Activated CD4-positive, alpha-beta T cell treated with anti-CD3 and anti-CD28 coated beads, Interleukin-2, amount 50 U/mL, for 48 hours (primary cell): ENCODE measurements at places on chromosomes 3 and 15.

DNA sequence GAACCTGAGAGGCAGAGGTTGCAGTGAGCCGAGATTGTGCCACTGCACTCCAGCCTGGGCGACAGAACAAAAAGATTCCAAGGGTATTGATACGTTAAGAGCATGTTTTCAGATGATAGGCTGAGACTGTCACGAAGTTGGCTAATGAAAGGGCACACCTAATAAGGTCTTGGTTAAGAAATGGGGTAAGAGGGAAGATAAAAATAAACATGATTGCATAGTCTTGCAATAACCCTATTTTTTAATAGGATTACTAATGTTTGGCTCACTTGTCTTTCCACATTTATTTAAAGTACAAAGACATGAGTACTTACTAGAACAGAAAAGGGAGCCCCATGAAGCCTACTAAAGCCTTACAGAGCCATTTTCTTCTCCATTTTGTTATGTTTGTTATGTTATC, 109.0 kb downstream of the FRMD4B start:
- no peak for DNase-seq

DNA sequence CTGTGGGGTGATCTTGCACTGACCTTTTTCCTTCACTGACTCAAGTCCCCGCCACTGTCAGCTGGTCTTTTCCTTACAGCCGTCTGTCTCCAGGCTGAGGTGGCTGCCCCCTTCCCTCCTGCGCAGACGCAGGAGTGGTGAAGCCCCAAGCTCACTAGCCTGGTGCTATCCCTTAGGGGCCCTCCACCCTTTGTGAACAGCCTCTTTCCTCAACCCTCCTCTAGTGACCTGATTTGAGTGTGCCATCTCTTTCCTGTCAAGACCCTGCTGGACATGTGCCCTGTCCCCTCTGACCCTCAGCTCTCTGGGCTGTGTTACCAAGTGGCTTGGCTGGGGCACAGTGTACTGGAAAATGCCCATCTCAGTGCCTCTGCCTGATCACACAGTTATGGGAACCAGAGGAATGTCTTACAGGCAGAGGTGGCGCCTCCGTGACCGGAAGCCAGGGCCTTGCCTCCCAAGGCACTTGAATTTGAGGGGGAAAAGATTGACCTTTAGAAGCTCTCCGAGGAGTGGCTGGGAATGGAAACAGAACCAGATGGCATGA, 8.7 kb downstream of the KBTBD13 start:
- no peak for DNase-seq

GRCh38 chr15:25847051-25847450, 16.1 kb downstream of the ATP10A start:
- no peak for DNase-seq

DNA sequence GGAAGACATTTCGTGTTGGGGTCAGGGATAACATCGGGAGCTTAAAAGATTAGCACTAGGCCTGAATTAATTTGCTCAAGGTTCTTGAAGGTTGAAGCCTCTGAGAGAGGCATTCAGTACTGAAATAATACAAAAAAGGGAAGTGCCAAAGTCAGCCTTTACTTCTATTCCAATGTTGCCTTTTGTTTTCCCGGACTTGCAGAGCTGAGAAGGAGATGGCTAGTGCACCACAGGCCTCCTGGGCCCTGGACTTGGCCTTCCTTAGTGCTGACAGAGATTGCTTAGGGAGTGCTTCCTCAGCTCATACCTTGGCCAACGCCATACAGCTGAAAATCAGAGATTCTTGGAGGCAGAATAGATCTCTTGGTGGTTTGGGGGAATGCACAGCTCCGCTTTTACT, 333.6 kb upstream of the TBL1XR1 start:
- DNase-seq: no peak

DNA sequence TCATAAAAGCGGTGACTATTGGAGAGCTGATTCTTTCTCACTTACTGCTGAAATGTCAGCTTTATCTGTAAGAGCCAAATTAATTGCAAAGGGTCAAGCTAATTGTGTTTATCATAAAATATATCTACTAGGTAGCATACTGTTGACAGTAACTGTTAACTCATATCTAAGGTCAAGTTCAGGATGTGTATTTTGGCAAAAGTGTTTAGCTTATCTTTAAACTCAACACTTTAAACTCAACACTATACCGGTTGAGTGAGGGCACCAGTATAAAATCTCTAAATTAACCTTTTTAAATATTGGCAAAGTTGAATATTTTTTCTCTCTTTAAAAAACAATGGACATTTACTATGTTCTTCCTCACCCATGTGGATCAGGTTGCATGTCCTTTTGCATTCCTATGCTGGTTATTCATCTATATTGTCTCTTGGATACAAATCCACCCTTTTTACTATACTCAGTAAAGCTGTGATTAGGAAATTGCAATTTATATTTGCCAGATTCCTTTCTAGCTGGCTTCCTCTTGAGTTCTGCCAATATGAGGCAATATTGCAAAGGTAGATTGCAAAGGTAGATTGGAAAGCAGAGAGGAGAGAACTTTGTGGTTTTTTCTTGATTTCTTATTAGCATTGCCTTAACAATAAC, 344.6 kb upstream of the DCBLD2 start:
- DNase-seq: no peak

DNA sequence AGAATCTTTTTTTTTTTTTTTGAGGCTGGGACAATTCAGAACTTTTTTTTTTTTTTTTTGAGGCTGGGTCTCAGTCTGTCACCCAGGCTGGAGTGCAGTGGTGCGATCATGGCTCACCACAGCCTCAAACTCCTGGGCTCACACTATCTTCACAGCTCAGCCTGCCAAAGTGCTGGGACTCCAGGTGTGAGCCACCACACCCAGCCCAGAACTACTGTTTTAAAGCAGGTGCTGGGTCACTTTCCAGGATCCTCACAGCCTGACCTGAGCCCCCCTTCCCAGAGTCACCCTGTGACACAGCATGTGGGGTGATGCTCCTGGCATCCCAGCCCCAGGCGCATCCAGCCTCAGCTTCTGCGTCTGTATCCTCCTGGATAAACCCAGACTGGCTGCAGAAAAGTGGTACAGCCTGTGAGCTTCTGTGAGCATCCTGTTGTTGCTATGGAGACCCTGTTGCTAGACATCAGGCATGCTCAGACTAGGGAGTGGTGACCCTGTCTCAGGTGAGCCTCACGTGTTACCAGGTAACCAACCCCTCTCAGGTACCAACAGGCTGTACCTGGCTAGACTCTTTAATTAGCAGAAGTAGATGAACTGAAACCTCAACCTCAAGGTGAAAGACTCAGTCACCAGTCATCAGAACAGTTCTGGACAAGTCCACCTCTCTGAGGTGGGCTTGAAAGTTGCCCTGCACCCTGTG, 15.0 kb downstream of the KLF13 start:
- no peak for DNase-seq

- DNase-seq: no peak
Observed at GRCh38 chr15:51038162-51038973, 56.3 kb downstream of the TNFAIP8L3 start.

DNA sequence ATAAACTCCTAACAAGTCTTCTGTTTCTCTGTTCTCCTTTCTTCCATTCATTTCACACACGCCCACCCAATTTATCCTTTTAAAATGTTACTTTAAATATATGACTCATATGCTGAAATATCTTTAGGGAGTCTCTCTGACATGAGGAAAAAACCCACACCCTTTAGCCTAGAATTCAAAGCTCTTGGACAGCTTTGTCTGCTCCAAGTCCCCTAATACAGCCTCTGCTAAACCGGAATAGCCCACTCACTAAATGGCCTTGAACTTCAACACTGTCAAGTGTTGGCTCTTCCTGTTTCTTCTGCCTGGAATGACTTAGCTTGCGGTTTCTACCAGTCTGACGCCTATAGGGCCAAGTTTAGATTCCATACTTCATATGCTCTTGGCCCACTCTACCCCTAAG, 3.3 kb upstream of the CD96 start:
- no peak for DNase-seq

DNA sequence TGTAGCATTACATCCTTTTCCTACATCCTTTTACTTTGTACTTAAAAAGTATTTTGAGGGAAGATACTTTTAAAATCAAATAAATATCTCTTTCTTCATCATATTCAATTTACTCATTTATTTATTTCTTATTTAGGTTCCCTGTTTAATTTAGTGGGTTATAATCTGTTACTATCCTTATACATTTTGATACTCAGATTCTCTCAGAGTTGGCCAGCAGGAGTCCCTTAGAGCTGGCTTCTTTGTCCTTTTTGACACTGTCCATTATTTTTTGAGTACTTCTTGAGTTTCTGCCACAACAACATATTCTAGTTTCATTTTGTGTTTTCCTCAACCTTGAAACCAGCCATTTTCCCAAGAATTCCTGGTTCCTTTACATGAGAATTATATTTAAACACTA, 111.6 kb upstream of the DCBLD2 start:
- no peak for DNase-seq

GRCh38 chr15:57455929-57456328, 79.6 kb downstream of the CGNL1 start:
- DNase-seq: no peak

GRCh38 chr3:49806850-49807249, 3.8 kb downstream of the INKA1 start:
- DNase-seq: no peak

- DNase-seq: no peak
Observed at GRCh38 chr3:148615382-148615781, 82.3 kb upstream of the AGTR1 start.

- no peak for DNase-seq
Observed at GRCh38 chr3:184259396-184259877, 1.9 kb downstream of the CAMK2N2 start.

- DNase-seq: no peak
Observed at GRCh38 chr3:88142094-88142624, 7.6 kb upstream of the C3orf38 start.

DNA sequence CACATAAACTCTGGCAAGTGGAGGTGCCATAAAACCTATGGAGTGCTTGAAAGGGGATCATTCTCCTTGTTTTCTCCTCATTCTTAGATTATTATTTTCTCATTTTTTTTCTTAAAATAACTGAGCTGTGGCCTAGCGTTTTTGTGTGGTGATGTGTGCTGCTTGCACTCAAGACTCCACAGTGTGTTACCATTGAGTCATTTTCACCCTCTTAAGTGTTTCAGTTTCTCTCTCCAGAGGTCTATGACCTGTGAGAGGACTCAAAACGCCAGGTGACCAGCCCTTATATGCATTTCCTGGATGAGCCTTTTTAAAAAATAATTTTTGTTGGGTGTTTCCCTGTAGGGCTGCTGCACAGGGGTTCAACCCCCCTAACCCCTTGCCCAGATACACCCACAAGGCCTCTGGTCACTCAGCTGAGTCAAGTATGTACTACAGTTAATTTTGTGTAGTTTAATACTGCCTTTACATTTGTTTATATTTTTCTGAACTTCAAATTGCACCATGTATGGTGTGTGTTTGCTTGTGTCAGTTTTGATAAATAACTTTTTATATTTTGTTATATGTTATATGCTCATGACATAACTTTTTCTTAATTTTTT, 15.4 kb upstream of the BTLA start:
- DNase-seq: no peak

GRCh38 chr3:13567684-13568514, 19.0 kb downstream of the FBLN2 start:
- no peak for DNase-seq

DNA sequence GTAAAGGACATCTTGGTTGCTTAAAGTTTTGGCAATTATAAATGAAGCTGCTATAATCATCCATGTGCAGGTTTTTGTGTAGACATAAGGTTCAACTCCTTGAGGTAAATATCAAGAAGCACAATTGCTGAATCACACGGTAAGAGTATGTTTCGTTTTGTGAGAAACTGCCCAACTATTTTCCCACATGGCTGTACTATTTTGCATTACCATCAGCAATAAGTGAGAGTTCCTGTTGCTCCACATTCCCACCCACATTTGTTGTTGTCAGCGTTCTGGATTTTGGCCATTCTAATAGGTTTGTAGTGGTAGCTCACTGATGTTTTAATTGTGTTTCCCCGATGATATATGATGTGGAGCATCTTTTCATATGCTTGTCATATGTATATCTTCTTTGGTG, 118.5 kb upstream of the KCNMB2 start:
- no peak for DNase-seq

- DNase-seq: no peak
Observed at GRCh38 chr3:27880969-27881892, 159.1 kb upstream of the EOMES start.

DNA sequence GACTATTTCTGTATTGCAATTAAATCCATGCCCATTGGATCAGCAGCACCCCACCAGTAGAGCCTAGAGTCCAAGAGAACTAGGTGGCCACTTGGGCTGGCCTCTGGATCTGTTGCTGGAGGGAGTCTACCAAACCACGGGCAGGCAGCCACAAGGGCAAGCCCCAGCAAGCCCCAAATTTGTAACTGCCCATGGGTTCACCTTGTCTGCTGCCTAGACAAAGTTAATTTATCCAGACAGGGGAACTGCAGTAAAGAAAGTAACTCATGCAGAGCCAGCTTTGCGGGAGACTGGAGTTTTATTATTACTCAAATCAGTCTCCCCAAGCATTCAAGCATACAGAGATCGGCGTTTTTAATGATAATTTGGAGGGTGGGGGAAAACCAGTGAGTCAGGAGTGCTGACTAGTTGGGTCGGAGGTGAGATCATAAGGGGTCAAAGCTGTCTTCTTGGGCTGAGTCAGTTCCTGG, 74.0 kb upstream of the TERB2 start:
- DNase-seq: peak; percentile 67
